NCI-H1417 (cell line): ENCODE measurements at places on chromosomes 1 and 21.

DNA sequence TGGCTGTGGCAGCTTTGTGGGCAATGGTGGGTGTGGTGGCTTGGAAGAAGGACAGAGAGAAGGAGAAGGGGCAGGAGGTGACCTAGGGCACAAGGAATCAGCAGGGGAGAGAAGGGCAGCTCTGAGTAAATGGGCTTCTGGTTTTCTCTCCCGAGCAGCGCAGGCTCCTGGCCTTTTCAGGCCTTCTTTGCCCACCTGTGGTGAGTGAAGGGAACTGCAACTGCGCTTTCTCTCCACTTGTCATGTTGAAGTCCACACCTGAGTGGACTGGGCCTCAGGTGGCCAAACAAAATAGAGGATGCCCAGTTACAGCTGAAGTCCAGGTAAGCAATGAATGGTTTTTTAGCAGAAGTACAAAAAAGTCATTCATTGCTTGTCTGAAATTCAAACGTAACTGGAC is 29.4 kb upstream of the KCNA10 start:
- DNase-seq = no peak

DNA sequence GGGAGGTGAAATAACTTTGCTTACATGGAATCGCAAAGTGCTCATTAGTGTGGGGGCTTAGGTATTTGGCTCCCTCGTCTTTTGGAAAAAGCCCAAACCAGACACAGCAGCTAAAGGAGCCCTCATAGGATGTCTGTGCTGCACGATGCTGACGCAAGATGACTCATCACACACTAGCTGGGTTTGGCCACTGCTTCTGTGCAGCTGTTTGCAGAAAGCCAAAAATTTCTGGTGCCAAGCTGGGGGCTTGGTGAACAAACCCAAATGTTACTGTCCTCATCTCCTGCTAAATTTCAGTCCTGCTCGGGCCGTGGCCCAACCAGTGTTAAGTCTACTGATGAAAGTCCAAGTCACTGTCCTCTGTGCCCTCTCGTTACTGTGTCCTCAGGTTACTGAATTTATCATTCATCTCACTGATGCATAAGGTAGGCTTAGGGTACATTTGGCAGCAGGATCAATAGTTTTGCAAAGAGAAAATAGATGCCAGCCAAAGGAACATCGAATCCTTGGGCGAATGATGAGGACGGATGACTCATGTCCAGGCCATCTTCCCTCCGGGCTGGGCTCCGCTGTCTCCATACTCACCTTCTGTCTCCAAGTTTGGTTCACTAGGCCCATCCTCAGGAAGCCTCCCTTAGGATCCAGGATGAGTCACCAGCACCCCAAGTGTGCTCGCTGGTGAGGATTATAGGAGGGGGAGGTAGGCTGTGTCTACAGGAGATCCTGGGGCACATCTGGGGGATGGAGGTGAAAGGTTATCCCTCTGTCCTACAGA is 177.7 kb downstream of the ADSS2 start:
- DNase-seq = no peak

- DNase-seq = no peak
These were observed 18.9 kb upstream of the TMEM54 start for GRCh38 chr1:32919811-32920733.

GRCh38 chr1:229283183-229283611 is 12.3 kb downstream of the RAB4A start:
- no peak for DNase-seq

- no peak for DNase-seq
These were observed 38.4 kb upstream of the FGGY start for GRCh38 chr1:59258412-59259032.

DNA sequence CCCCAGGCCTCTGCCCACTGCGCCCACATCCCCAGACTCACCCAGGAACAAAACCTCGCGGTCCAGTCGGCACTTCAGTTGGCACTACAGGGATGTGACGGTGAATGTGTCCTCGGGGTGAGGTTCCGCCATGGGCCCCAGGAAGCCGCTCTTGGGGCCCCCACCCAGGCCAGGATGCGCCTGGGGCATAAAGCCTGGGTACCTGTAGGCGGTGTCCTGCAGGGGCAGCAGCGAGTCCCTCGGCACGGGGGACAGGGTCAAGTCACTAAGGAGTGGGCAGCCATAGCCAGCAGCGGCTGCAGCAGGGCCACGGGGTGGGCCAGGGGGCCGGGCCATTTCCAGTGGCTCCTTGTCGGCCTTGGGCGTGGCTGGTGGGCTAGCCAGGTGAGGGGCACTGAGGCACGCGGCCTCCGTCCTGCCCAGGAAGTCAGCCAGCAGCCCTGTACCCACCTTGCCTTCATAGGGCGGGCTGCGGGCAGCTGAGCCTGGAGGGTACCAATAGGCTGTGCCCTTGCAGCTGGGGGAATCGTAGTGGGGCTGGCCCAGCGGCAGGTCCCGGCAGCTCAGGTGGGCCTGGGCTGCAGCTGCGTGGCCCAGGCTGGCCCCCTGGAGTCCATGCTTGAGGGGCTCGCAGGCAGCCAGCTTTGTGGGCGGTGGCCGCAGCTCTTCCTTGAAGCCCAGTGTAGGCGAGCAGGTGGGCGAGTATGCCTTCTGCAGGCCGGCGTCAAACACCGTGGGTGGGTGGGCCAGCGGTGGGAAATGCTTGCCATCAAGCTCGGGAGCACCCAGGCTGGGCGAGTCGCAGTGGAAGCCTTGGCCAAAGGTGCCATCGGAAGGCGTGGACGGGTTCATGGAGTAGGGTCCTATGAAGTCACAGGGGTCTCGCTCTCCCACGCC is 56.5 kb downstream of the AHDC1 start:
- DNase-seq = no peak

- DNase-seq = no peak
These were observed 189.4 kb upstream of the PALMD start for GRCh38 chr1:99456536-99456935.

DNA sequence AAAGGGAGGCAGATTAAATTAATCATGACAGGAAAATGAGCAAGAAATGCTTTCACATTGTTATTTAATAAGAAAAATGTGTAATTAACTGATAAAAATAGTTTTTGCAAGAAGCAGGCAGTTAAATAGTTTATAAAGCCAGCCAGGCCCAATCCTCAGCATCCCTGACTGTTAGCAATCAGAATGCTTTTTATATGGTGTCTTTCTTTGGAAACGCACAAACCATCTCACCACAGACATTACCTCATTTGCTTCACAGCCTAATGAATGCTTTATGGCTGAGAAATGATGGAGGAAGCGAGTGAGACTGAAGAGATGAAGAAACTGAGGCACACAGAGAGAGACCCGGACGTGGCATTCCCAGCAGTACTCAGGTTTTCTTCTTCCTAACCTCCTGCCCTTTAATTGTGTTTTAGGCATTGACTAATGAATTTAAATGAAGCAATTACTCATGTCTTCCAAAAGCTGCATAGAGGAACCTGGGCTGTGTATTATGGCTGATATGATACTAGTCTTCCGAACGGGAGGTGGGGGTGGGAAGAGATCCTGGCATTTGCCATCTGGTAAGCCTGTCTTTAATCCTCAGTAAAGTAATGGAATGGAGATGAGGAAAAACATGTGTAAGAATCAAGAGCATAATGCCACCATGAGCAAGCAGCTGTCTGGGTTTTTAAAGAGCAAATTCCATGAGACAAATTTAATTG is 116.1 kb upstream of the LMO4 start:
- DNase-seq = no peak
